ENCODE measurements at places on chromosomes 2 and 18.

- no peak for DNase-seq
Measured at GRCh38 chr2:216727346-216728122, 32.2 kb upstream of the IGFBP5 start.

DNA sequence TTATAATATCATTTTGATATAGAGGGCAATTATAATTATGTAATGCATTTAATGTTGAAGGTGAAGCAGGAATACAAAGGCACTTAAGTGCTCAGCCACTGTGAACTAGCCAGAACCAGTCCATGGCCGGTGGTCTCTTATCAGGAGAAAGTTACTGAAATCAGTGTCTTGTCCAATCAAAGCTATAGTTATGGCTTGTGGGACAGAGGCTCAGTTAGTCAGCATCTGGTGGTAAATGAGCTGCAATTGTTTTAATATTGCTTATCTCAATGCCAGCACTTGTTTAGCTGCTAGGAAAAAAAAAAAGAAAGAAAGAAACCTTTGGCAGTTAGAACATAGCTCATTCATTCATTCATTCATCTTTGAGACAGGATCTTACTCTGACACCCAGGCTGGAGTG lies 3.8 kb upstream of the ALS2 start:
- no peak for DNase-seq

DNA sequence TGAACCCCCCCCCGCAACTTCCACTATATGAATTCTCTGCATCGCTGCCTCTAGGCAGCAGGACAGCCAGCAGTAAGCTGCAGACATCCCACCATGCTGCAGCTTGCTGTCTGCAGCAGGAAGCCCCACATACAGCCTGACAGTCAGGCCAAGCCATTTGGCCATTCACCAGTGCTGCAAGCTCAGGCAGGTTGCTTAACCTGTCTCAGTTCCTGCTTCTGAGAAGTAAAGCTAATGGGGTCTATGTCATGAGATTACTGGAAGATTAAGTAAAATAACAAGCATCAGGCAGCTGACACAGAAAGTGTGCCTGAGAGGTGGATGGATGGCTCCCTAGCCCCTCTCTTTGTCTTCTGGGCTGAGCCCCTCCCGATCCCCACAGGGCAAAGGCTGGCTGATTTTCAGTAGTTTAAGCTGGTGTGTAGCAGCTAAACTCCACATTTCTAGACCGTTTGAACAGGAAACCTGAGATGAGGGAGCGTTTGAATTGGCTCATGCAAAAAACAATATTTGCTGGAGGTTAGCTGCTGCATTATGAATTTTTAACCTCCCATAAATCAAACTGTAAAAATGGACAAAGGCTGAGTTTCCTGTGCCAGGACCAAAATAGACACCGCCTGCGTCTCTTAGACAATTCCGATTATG lies 193.8 kb upstream of the ARL4C start:
- DNase-seq, result no peak

GRCh38 chr2:236888794-236889780 lies 196.6 kb upstream of the COPS8 start:
- no peak for DNase-seq

- DNase-seq, result no peak
Measured at GRCh38 chr2:241187101-241187917, 1.2 kb upstream of the ANO7 start.

- no peak for DNase-seq
Measured at GRCh38 chr2:154425994-154426393, 272.5 kb upstream of the KCNJ3 start.

- peak; percentile 63 for DNase-seq
Measured at GRCh38 chr2:159712929-159713420, 669 bp downstream of the MARCHF7 start.

DNA sequence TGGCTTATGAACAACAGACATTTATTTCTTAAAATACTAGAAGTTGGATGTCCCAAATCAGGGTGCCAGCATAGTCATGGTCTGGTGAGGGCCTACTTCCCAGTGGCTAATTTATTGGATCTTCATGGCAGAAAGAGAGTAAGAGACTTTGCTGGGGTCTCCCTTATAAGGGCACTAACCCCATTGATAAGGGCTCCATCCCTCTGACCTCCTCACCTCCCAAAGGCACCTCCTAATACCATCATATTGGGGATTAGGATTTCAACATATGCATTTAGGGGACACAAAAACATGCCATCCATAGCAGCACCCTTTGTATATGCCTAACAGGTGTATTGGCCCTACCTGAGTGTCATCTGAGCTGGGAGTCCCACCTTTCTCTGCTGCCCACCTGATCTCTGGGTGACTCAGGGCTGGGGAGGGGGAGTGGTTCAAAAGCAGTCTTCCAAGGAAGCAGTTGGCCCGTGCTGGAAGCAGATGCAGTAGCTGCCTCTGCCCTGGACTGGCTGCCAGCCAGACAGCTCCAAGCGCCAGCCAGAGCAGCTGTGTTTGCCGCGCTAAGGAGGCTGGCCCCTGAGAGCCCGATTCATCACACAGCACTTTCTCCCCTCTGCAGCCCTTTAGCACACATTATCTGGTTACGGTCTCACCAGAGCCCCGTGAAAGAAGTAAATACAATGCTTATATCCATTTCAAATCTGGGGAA lies 84.6 kb downstream of the SMAD7 start:
- DNase-seq, result no peak

DNA sequence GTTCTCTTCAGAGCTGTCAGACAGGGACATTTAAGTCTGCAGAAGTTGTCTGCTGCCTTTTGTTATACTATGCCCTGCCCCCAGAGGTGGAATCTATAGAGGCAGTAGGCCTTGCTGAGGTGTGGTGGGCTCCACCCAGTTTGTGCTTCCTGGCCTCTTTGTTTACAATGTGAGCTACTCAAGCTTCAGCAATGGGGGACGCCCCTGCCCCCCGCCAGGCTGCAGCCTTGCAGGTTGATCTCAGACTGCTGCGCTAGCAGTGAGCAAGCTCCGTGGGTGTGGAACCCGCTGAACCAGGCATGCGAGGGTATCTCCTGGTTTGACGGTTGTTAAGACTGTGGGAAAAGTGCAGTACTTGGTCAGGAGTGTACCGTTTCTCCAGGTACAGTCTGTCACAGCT lies 24.0 kb upstream of the PAIP2B start:
- no peak for DNase-seq

DNA sequence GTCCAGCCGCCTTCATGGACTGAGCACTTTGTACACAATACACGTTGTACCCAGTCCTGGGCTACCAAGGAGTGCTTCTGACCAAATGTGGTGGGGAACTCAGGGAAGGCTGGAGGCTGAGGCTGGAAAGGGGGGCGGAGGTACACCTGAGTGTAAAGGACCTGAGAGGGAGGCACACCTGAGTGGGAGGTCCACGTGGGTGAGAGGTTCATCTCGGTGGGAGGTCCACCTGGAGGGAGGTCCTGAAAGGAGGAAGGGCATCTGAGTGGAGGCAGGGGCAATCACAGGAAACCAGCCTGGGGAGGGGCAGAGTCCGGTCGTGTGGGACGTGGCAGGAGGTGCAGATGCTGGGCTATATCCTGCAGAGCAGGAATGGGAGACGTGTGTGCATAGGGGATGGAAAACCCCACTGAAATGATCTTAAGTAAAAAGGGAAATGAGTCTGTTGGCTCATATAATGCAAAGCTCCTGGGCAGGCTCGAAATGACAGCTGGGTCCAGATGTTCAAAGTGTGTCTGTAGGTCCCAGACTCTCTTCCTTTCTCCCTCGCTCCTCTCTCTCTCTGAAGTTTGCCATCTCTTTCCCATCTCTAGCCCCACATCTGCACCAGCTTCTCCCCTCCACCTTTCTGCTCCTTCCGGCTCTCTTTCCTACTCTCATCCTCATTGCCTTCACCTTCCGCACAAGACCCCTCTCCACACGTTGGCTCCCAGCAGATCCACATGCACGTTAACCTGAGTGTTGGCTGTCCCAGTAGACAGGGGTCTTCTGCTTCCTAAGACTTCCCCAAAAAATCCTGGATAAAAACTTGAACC lies 137.7 kb downstream of the PXDN start:
- DNase-seq, result no peak

DNA sequence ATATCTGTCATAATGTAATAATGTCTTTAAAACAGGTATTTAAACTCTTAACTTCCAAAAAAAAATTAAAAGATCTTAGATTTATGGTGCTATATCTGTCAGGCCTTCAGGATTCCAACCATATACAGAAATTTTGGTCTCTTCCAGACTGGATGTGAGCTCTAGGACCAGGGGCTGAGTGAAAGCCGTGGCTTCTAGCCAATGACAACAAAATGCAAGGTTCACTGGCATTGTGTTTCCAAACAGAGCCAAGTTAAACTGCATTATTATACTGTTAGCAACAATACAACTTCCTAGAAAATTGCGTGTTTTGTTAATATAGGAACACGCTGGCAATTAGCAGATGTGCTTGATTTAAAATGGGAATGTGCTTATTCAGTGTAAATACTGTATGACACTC lies 809.8 kb upstream of the SOX11 start:
- no peak for DNase-seq

GRCh38 chr2:52539026-52539970 lies 1228.3 kb upstream of the CHAC2 start:
- no peak for DNase-seq

- no peak for DNase-seq
Measured at GRCh38 chr2:136004965-136005364, 19.5 kb upstream of the DARS1 start.

DNA sequence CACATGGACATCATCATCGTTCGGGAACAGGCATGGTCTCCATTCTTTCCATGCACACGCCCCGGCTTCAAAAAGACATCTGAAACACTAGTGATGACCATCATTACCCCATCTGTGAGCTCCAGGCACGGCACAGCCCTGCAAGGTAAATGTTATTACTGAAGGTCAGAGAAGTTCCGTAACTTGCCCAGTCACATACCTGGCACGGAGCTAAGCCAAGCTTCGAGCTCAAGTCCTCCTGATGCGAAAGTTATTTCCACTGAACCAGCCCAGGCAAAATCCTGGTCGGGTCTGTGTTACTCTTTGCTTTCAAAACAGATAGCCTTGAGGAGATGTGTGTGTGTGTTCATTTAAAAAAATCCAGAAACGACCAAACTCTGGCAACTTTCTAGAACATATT lies 22.8 kb downstream of the FHL2 start:
- no peak for DNase-seq

- DNase-seq, result no peak
Measured at GRCh38 chr2:70367722-70368323, 66.0 kb upstream of the FAM136A start.

DNA sequence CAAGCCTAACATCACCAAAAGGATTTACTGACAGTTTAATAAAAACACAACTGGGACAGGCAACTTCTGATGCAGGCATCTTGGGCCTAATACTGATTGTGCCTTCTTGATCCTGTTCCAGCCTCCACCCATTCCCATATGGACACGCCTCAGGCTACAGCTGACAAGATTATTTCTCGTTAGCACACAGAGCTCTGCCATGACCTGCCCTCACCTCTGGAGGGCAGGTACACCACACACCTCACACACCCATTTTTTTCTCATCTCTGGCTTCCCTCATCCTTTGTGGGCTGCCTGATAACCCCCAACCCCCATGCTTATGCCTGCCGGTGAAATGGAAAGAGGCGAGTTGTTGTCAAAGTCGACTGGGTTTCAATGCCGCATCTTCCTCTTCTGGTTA lies 147.0 kb downstream of the ANTXR1 start:
- DNase-seq, result no peak

DNA sequence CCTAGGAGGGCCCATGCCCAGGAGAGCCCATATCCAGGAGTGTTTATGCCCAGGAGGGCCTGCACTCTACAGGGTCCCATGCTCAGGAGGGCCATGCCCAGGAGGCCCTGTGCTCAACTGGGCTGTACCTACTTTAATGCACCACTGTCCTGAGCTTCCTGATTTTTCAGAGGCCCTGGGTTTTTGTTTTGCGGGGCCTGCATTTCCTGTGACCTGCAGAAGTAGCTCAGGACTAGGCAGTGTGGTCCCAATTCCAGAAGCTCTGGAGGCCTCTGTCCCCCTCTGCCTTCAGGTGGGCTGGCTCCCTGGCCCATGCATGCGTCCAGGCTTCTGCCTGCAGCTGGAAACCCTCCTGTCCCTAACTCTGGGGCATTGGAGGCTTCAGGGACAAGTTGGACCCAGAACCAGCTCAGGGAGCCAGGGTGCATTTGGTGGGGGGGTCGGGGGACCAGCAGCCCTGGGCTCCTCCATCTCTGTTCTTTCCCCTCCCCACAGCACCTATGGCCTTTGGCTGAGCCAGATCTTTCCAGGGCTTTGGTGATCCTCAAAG lies 10.8 kb downstream of the GPR35 start:
- no peak for DNase-seq

DNA sequence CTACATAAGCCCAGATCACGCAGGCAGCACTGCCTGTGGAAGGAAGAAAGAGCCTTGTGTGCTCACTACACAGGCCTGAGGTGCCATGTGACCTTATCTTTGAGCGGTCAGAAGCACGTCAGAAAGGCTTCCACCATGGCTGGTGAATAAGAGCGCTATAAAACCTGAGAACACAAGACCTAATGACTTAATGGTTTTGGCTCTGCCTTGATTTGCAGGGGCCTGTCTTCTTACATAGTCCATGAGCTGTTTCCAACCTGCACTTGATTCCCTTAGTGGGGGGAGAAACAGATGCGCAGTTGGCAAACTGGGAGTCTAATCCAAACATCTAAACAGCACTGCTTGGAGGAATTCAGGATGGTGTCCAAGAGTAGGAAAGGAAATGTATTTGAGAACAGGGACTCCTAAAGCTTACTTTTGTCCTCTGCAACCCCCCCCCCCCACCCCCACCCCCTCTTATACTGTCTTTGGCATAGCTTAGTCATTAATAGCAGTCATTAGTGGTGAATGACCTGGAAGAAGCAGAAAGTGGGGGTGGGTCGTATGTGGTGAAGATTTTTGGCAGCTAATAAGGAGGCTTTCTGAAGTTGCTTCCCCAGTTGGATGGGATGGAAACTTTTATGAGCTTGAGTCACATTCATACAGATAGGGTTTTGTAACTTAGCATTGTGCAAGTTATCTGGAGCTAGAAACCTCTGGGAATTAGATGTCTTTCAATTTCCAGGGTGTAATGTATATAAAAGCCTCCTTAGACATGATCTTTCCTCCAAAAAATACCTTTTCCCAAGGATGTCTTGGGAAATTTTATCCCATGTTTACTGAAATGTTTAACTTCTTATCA lies 454.1 kb downstream of the MEIS1 start:
- no peak for DNase-seq

- DNase-seq, result no peak
Measured at GRCh38 chr2:149057401-149057800, 18.9 kb downstream of the LYPD6B start.

Measured in T-helper 2 cell (primary cell).